ENCODE measurements at places on chromosomes 1 and 21. TPM values are rescaled to one million over a fixed set of nuclear protein-coding genes. Genes with fewer than 3 reads are reported as not detected.

MYOG gene
- polyA plus RNA-seq, result not detected

EPHA8 gene
- not detected for polyA plus RNA-seq

RHD gene
- polyA plus RNA-seq, result not detected

OLFML2B gene
- polyA plus RNA-seq, result 1.6 TPM

SMG5 gene
- polyA plus RNA-seq, result 34.4 TPM

HAO2 gene
- not detected for polyA plus RNA-seq

RAB25 gene
- 11.8 TPM for polyA plus RNA-seq

AADACL3 gene
- polyA plus RNA-seq, result not detected

FYB2 gene
- polyA plus RNA-seq, result 0.49 TPM

COL6A1 gene
- polyA plus RNA-seq, result 74.2 TPM

LYST gene
- polyA plus RNA-seq, result 7.9 TPM

ERRFI1 gene
- 93.0 TPM for polyA plus RNA-seq

PAQR6 gene
- 0.67 TPM for polyA plus RNA-seq

DTL gene
- polyA plus RNA-seq, result 0.14 TPM

TPTE gene
- polyA plus RNA-seq, result not detected

GPR3 gene
- polyA plus RNA-seq, result 0.94 TPM

RPE65 gene
- polyA plus RNA-seq, result not detected

STIL gene
- 0.22 TPM for polyA plus RNA-seq

CDK18 gene
- 4.2 TPM for polyA plus RNA-seq

USP21 gene
- 18.8 TPM for polyA plus RNA-seq

CCDC27 gene
- polyA plus RNA-seq, result not detected

ICOSLG gene
- 1.1 TPM for polyA plus RNA-seq

SHISAL2A gene
- not detected for polyA plus RNA-seq

ZSWIM5 gene
- polyA plus RNA-seq, result 0.45 TPM

HSPA6 gene
- 49.1 TPM for polyA plus RNA-seq

CXADR gene
- polyA plus RNA-seq, result 1.8 TPM

NFASC gene
- polyA plus RNA-seq, result 2.1 TPM

NKAIN1 gene
- polyA plus RNA-seq, result 0.11 TPM

CELA2A gene
- 2,134 TPM for polyA plus RNA-seq

SLC35D1 gene
- 2.7 TPM for polyA plus RNA-seq

RAB13 gene
- 68.2 TPM for polyA plus RNA-seq

RNF186 gene
- not detected for polyA plus RNA-seq

ETNK2 gene
- polyA plus RNA-seq, result 11.1 TPM

KRTAP11-1 gene
- polyA plus RNA-seq, result not detected

VWA5B1 gene
- not detected for polyA plus RNA-seq

TMPRSS3 gene
- 0.45 TPM for polyA plus RNA-seq

OR2T33 gene
- not detected for polyA plus RNA-seq

NBPF6 gene
- not detected for polyA plus RNA-seq

C1QA gene
- 38.2 TPM for polyA plus RNA-seq

LCE1A gene
- polyA plus RNA-seq, result not detected

SH2D1B gene
- 0.09 TPM for polyA plus RNA-seq

S100A11 gene
- 1,637 TPM for polyA plus RNA-seq

NDUFS5 gene
- polyA plus RNA-seq, result 896 TPM

PTAFR gene
- polyA plus RNA-seq, result 6.6 TPM

C1orf141 gene
- polyA plus RNA-seq, result not detected

RORC gene
- 1.2 TPM for polyA plus RNA-seq

DESI2 gene
- 10.6 TPM for polyA plus RNA-seq

OR2M4 gene
- polyA plus RNA-seq, result not detected

SPRR2G gene
- polyA plus RNA-seq, result not detected

OLFML3 gene
- 15.7 TPM for polyA plus RNA-seq

BOLA1 gene
- polyA plus RNA-seq, result 19.7 TPM

AZIN2 gene
- polyA plus RNA-seq, result 1.4 TPM

NTMT2 gene
- polyA plus RNA-seq, result not detected

SPRR3 gene
- 0.53 TPM for polyA plus RNA-seq

AGO1 gene
- polyA plus RNA-seq, result 4.1 TPM

LDLRAD1 gene
- polyA plus RNA-seq, result not detected

Data from adipose tissue (tissue), 3 donors.